ENCODE measurements at places on chromosomes 6 and 20.

DNA sequence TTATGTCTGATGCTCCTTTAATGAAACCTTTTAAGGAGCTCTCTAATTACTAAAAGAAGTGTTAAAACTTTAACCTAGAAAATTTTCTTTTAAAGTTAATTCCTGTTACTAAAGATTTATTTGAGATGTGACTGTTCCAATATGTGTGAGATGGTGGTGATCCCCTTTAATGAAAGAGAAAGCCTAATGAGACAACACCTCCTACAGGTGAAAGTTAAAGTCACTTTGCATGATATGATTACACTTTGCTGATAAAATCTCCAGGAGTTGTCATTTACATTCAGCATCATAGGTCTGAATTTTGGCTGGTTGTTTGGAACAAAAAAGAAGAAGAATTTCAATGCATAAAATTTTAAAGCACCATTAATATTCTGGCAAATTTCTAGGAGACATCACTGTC is 307.4 kb downstream of the TRDN start:
- DNase-seq = no peak

GRCh38 chr6:140604786-140605185 is 1230.3 kb upstream of the CITED2 start:
- DNase-seq = no peak

DNA sequence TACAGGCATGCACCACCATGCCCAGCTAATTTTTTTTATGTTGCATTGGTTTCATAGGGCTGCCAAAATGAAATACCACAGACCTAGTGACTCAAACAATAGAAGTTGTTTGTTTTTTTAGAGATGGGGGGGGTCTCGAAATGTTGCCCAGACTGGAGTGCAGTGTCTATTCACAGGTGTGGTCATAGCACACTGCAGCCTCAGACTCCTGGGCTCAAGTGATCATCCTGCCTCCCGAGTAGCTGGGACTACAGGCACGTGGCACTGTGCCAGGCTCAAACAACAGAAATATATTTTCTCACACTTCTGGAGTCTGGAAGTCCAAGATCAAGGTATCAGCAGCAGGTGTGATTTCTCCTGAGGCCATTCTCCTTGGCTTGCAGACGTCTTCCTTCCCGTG is 6.6 kb upstream of the SLC16A10 start:
- no peak for DNase-seq

DNA sequence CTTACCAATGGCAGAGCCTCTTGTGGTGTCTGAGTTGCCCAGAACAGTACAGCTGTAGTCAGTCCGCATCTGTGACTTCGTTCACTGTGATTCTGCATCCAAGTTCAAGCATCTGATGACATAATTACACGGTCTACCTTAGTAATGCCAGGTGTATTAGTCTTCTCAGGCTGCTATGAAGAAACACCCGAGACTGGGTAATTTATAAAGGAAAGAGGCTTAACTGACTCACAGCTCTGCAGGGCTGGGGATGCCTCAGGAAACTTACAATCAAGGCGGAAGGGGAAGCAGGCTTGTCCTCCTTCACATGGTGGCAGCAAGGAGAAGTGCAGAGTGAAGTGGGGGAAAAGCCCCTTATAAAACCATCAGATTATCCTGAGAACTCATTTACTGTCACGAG is 163.9 kb upstream of the SULF2 start:
- no peak for DNase-seq

- no peak for DNase-seq
Observed at GRCh38 chr6:160791981-160792418, 90.0 kb downstream of the PLG start.

DNA sequence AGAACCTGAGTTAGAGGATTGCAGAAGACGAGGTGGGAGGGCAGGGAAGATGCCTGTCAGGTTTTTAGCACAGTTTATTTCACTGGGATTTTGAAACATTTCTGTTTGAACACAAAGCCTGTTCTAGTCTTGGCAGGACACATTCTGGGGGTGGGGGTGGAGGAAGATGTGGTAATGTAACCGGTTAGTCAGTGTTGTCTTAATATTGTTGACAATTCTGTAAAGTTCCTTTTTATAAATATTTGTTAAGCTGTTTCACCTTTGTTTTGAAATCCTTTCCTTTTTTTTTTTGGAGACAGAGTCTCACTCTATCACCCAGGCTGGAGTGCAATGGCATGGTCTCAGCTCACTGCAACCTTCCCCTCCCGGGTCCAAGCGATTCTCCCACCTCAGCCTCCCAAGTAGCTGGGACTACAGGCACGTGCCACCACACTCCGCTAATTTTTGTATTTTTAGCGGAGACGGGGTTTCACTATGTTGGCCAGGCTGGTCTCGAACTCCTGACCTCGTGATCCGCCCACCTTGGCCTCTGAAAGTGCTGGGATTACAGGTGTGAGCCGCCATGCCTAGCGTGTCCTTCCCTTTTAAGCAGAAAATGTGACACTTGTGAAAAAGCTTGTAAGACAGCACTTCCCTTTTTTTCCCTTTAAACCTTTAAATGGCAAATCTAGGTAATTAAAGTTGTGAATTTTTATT is 20.2 kb downstream of the SLC9A8 start:
- no peak for DNase-seq

DNA sequence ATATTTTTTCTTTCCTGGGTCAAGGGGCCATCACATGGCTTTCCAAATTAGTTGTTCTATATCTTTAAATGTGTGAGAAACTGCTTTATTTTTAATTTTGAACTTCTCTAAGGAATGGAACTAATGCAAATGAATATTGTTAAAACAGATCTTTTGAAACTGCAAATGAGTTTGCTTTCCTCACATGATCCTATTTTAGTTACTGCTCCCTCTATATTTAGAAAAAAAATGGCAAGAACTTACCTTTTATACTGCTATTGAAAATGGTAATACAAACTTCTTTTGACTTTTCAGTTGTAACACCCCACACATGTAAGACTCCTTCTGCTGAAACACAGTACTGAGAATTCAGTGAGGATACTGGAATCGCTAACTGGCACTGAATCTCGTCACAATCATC is 15.9 kb downstream of the IFNGR1 start:
- no peak for DNase-seq

Measured in glutamatergic neuron (in vitro differentiated cells).